ENCODE measurements at places on chromosomes 16 and 17. TPM values are rescaled to one million over a fixed set of nuclear protein-coding genes. Genes with fewer than 3 reads are reported as not detected.

The WNK4 gene
- total RNA-seq = 8.6 TPM

The P2RX5 gene
- total RNA-seq = not detected

The SEPTIN1 gene
- total RNA-seq = not detected

The HOXB3 gene
- total RNA-seq = 126 TPM

The SLC38A8 gene
- not detected for total RNA-seq

The FBXO31 gene
- 26.6 TPM for total RNA-seq

The TSNAXIP1 gene
- total RNA-seq = 1.1 TPM

The NPIPA5 gene
- total RNA-seq = 0.29 TPM

The BEAN1 gene
- not detected for total RNA-seq

The CRHR1 gene
- total RNA-seq = not detected

The FA2H gene
- total RNA-seq = 23.0 TPM

The TEKT3 gene
- total RNA-seq = not detected

The ENPP7 gene
- not detected for total RNA-seq

The PPP1R27 gene
- total RNA-seq = 2.4 TPM

The MT1M gene
- total RNA-seq = not detected

The CPHXL gene
- not detected for total RNA-seq

The SEZ6L2 gene
- total RNA-seq = 12.3 TPM

The GAS2L2 gene
- total RNA-seq = 0.52 TPM

The P3H4 gene
- 54.7 TPM for total RNA-seq

The NPIPB6 gene
- total RNA-seq = not detected

The TBKBP1 gene
- total RNA-seq = 0.20 TPM

The ITGAD gene
- not detected for total RNA-seq

The NTN3 gene
- not detected for total RNA-seq

The LGALS9B gene
- total RNA-seq = not detected

The CEP131 gene
- 46.0 TPM for total RNA-seq

The ABCC3 gene
- 313 TPM for total RNA-seq

The PDPK1 gene
- total RNA-seq = 23.7 TPM

The ABCC11 gene
- not detected for total RNA-seq

Data from HT-29 (cell line).